ENCODE measurements at places on chromosomes 4 and X. TPM values are rescaled to one million over a fixed set of nuclear protein-coding genes. Genes with fewer than 3 reads are reported as not detected.

DNA sequence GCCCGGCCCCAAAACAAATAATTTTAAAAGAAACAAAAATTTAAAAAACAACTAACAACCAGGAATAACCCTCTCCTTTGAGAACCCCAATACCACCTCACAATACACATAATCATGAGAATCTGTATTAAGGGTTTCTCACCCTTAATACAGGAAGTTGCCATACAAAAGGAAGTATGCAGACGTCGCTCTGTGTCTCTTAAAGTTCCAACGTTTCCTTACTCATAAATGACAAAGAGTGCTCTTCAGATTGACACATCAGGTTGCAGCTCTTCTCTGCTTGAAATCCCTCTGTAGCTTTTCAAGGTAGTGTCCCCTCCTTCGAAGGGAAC is 73.9 kb upstream of the IRF2 start:
- DNase-seq, result no peak

GPR78 gene
- total RNA-seq, result 0.28 TPM

GRCh38 chr4:142278171-142278570 is 567.9 kb downstream of the INPP4B start:
- no peak for DNase-seq

DNA sequence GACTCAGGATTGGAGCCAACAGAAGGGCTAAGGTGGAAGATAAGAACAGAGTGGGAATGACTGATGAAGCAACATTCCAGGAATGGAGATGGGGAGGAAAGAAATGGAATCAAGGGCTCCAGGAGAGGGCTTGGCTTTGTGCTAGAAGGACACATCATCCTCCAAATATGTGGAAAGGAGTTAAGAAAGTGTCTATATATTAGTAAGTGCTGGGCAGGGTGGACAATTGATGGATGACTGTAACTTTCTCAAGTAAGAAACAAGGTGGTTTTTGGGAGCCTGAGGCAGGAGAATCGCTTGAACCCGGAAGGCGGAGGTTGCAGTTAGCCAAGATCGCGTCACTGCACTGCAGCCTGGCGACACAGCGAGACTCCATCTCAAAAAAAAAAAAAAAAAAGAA is 71.6 kb upstream of the NFKB1 start:
- no peak for DNase-seq

DCAF12L2 gene
- total RNA-seq, result 2.4 TPM

CXCL10 gene
- not detected for total RNA-seq

ANXA3 gene
- 1.7 TPM for total RNA-seq

DNA sequence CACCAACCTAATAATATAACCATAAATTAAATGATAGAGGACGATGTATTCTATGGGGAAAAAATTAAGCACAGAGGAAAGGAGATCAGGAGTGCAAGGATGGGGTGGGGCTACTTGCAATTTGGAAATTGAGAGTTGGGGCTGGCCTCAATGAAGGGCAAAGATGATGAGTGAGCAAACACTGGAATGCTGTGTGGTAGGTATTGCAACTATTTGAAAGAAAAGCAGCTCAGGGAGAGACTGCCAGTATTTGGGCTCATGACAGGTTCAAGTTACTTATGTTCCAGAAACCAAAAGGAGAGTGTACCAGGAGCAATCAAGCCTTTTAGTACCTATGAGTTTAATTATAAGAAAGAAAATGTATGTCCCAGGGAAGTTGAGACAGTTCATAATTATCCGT is 47.4 kb downstream of the ASIC5 start:
- DNase-seq, result no peak

DNA sequence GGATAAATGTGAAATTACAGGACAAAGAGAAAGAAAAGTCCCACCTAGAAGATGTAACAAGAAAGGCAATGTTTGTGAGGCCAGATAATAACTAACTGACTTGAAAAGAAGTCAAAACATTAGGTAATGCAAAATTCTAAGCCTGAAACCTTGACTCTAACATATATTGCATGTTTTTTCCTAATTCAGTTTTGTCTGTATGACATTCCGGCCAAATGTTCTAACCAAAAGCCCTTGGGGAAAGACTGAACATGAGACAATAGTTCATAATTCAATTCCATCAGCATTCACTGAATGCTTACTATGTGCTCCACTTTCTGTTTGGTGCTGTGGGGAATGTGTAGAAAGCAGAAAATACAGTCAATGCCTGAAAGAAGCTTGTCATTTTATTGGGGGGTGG is 84.8 kb upstream of the PLAC1 start:
- no peak for DNase-seq
